HFFc6 (cell line): ENCODE measurements at places on chromosomes 11 and 22. TPM values are rescaled to one million over a fixed set of nuclear protein-coding genes. Genes with fewer than 3 reads are reported as not detected.

GRCh38 chr11:64048042-64048854, 12.5 kb downstream of the FLRT1 start:
- H3K27me3 ChIP-seq = peaks cover 9% of the 10 kb centered on the region
- no peak for DNase-seq
- no peaks in the 10 kb centered on the region for H3K36me3 ChIP-seq

DNA sequence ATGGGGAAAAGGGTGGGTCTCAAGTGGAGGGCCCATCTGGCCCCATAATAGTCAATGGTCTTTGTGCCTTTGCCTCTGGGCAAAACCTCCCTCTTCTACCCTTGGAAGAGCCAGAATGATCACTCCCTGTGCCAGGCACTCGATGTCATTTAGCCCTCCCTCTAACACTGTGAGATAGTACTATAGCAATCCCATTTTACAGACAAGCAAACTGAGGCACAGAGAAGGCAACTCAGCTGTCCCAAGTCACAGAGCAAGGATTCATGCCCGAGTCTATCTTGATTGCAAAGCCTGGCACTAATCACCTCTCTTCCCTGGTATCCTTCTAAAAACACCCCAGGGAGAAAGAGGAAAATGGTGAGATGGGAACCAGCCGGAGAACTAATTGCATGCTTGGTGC, 76.4 kb downstream of the TP53I11 start:
- no peaks in the 10 kb centered on the region for H3K36me3 ChIP-seq
- peaks cover 23% of the 10 kb centered on the region for H3K27me3 ChIP-seq
- H3K4me3 ChIP-seq = no peak overlapping the region
- H3K27ac ChIP-seq = no peak overlapping the region
- no peak for DNase-seq

GRCh38 chr11:64598106-64598796, 7.2 kb downstream of the SLC22A12 start:
- H3K4me1 ChIP-seq = no peaks in the 10 kb centered on the region
- H3K27me3 ChIP-seq = peaks cover 10% of the 10 kb centered on the region
- H3K27ac ChIP-seq = no peak overlapping the region
- DNase-seq = no peak
- no peaks in the 10 kb centered on the region for H3K36me3 ChIP-seq
- no peak overlapping the region for H3K4me3 ChIP-seq

GRCh38 chr22:47607486-47607885, 845.0 kb downstream of the TBC1D22A start:
- H3K4me3 ChIP-seq = no peak overlapping the region
- H3K36me3 ChIP-seq = peaks cover 8% of the 10 kb centered on the region; the same call in 1 of the 2 replicates
- no peak overlapping the region for H3K27ac ChIP-seq

DNA sequence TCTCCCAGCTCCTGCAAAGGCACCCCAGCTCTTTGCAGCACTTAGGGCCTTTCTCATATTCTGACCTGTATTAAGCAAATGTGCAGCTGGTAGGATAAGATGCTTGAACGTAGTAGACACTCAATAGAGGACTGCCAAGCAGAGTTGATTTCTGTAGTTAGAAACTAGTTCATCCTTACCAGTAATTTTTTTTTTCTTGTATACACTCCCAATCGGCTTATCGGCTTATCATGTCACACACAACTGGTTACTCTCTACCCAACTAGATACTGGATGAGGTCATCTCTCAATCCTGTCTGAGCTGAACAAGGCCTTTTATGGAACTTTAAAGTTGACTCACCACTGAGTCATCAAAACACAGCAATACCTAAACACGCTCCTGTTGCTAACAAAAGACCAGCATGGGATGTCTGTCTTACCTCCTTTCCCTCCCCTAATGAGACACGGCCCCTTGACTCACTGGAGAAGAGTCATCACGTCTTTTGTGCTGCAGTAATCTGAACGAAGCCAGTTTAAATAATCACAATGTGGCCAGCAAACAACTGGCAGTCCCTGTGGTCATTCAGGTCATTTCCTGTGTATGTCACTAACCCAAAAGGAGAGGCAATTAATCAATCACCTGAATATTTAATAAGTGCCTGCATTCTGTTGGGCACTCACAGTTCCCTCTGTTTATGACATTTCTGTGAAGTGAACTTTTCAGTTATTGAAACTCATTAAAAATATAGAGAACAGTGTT, 7.5 kb upstream of the WEE1 start:
- peak; percentile 100 for DNase-seq
- H3K27me3 ChIP-seq = peaks cover 4% of the 10 kb centered on the region; the same call in 1 of the 2 replicates
- H3K4me3 ChIP-seq = peak overlapping the region; percentile 81
- peaks cover 64% of the 10 kb centered on the region for H3K4me1 ChIP-seq
- peaks cover 16% of the 10 kb centered on the region for H3K36me3 ChIP-seq
- H3K27ac ChIP-seq = peak overlapping the region; percentile 100

- H3K4me3 ChIP-seq = no peak overlapping the region
- no peak overlapping the region for H3K27ac ChIP-seq
- peaks cover 26% of the 10 kb centered on the region for H3K4me1 ChIP-seq
- DNase-seq = no peak
- H3K36me3 ChIP-seq = peaks cover 19% of the 10 kb centered on the region
- H3K27me3 ChIP-seq = peaks cover 5% of the 10 kb centered on the region; the same call in 1 of the 2 replicates
Measured at GRCh38 chr11:10064828-10065227, 229.2 kb downstream of the SBF2 start.

DNA sequence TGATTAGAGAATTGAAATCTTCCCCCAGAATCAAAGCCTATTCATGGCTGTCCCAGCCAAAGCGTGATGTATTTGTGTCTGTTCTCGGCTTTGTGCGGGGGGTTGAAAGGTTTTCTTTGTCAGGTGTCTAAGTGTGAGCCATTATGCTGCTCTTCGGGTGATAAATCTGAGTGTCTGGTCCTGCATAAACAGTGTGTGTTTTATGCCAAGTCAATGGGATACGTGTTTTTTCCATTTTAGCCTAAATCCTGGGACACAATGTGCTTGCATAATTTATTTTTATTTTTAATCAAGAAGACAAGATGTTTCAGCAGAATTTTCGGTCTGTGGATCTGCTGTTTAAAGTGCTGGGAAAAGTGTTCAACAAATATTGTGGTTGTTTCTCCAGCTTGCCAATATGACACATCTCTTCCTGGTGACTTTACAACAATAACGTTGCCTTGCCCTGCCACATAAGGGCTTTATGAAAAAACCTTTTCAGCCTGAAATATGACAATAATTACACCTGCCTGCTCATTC, 267.8 kb downstream of the TBC1D22A start:
- no peaks in the 10 kb centered on the region for H3K36me3 ChIP-seq
- no peak overlapping the region for H3K4me3 ChIP-seq
- H3K27me3 ChIP-seq = peaks cover 2% of the 10 kb centered on the region; the same call in 1 of the 2 replicates
- H3K27ac ChIP-seq = no peak overlapping the region
- H3K4me1 ChIP-seq = peaks cover 7% of the 10 kb centered on the region; the same call in 1 of the 2 replicates

GRCh38 chr11:70233511-70233934, 30.4 kb downstream of the FADD start:
- DNase-seq = peak; percentile 88
- H3K4me3 ChIP-seq = no peak overlapping the region
- H3K27ac ChIP-seq = peak overlapping the region; percentile 58
- no peaks in the 10 kb centered on the region for H3K36me3 ChIP-seq

DNA sequence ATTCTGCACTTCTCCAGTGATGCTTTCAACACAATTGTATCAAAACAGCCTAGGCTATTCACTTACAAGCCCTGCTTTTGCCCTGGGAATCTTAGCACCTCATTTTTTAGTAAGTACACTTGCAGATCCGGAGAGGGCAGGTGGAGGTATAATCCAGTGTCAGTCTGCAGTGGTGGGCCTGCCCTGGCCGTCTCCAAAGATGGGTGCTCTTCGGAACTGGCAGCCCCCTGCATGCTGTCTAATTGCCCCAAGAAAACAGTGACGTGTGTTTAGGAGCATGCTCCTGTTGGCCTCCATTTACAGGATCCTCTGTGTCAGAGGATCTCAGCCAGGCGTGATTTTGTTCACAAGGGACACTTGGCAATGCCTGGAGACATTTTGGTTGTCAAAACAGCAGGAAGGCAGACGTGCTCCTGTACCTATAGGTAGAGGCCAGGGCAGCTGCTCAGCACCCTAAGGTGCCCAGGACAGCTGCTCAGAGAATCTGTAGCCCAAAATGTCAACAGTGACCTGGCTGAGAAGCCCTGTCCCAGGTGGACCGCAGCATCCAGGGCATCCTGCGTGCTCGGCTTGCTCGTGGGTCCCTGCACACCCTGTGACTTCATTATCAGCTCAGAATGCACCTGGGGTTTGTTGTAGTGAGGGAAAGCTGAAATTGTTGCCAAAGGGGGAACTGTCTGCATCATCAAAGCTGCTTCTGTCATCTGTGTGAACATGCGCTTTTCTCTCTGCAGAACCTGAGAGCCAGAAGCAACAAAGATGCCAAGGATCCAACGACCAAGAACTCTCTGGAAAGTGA, 90.7 kb downstream of the BCR start:
- H3K4me3 ChIP-seq = no peak overlapping the region
- no peaks in the 10 kb centered on the region for H3K4me1 ChIP-seq
- H3K27ac ChIP-seq = no peak overlapping the region
- no peaks in the 10 kb centered on the region for H3K27me3 ChIP-seq

GRCh38 chr11:57468276-57468675, 7.9 kb downstream of the RTN4RL2 start:
- no peak overlapping the region for H3K4me3 ChIP-seq
- no peak for DNase-seq
- H3K36me3 ChIP-seq = no peaks in the 10 kb centered on the region
- H3K27ac ChIP-seq = no peak overlapping the region
- no peaks in the 10 kb centered on the region for H3K4me1 ChIP-seq
- H3K27me3 ChIP-seq = peaks cover 38% of the 10 kb centered on the region

DNA sequence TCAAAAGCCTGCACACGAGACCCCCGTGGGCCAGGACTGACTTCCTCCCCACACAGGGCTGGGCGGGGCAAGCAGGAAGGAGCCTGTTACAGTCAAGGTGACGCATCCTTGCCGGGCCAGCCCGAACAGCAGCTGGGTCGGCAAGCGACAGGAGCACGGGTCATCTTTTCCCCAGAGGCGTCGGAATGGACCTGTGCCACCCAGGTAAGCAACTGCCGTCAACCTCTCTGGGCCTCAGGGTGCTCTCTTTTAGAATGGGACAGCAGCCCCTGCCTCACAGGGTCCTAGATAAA, at the start of gene CYTH4:
Gene CYTH4, plus strand, starts transcription at position 124 of the 293 bp plus-strand sequence. Its CDS starts 62 bp downstream, at position 186.
- peaks cover 25% of the 10 kb centered on the region for H3K4me1 ChIP-seq
- H3K27ac ChIP-seq = no peak within 1 kb of the TSS
- no peaks in the 10 kb centered on the region for H3K36me3 ChIP-seq
- no peak within 1 kb of the TSS for H3K4me3 ChIP-seq

- no peaks in the 10 kb centered on the region for H3K27me3 ChIP-seq
- H3K4me1 ChIP-seq = peaks cover 61% of the 10 kb centered on the region
- peak overlapping the region; percentile 64 for H3K27ac ChIP-seq
- peaks cover 7% of the 10 kb centered on the region; the same call in 1 of the 2 replicates for H3K36me3 ChIP-seq
- peak overlapping the region; percentile 53; the same call in 1 of the 2 replicates for H3K4me3 ChIP-seq
Measured at GRCh38 chr11:33413301-33413700, 156.1 kb downstream of the HIPK3 start.

- no peaks in the 10 kb centered on the region for H3K27me3 ChIP-seq
- no peak for DNase-seq
- no peak overlapping the region for H3K4me3 ChIP-seq
- H3K27ac ChIP-seq = no peak overlapping the region
- no peaks in the 10 kb centered on the region for H3K36me3 ChIP-seq
Measured at GRCh38 chr11:109604481-109605400, 182.8 kb downstream of the C11orf87 start.

GRCh38 chr11:61482513-61482912, 26.0 kb upstream of the LRRC10B start:
- H3K27me3 ChIP-seq = peaks cover 20% of the 10 kb centered on the region
- DNase-seq = peak; percentile 22
- H3K27ac ChIP-seq = no peak overlapping the region
- no peaks in the 10 kb centered on the region for H3K36me3 ChIP-seq

DNA sequence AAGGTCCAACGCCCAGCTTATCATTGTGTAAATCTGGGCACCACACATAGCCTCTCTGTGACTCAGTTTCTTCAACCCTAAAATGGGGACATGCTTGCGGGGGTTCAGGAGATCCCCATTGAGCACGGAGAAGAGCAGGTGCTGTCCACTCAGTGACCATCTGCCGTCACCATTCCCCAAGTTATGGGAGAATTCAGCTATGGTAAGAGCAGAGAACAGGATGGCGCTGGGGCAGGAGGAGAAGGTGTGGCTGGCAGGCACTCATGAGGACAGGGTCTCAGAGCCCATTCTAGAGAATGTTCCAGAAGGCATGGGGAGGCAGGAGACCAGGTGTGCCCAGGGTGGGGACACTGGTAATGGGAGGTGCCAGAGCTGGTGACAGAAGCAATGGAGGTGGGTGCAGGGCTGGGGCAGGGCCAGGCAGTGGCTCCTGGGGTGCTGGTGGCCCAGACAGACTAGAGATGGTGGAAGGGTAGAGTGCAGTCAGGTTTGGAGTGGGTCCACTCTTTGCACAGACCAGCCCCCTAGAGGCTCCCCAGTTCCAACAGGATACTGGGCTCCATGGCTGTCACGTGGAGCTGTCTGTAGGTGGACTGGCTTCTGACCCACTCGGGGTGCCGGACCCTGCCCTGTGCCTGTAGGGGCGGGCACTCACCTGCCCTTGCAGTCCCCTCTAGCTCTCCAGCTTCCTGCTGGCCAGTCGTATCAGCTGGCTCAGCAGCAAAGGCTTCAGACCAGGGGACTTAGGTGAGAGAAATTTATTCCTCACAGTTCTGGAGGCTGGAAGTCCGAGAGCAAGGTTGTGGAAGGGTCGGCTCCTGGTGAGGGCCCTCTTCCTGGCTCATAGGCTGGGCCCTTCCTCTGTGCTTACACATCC, 84.7 kb downstream of the CDKN1C start:
- no peaks in the 10 kb centered on the region for H3K36me3 ChIP-seq
- H3K4me1 ChIP-seq = no peaks in the 10 kb centered on the region
- DNase-seq = no peak
- H3K27ac ChIP-seq = no peak overlapping the region
- peaks cover 51% of the 10 kb centered on the region for H3K27me3 ChIP-seq

DNA sequence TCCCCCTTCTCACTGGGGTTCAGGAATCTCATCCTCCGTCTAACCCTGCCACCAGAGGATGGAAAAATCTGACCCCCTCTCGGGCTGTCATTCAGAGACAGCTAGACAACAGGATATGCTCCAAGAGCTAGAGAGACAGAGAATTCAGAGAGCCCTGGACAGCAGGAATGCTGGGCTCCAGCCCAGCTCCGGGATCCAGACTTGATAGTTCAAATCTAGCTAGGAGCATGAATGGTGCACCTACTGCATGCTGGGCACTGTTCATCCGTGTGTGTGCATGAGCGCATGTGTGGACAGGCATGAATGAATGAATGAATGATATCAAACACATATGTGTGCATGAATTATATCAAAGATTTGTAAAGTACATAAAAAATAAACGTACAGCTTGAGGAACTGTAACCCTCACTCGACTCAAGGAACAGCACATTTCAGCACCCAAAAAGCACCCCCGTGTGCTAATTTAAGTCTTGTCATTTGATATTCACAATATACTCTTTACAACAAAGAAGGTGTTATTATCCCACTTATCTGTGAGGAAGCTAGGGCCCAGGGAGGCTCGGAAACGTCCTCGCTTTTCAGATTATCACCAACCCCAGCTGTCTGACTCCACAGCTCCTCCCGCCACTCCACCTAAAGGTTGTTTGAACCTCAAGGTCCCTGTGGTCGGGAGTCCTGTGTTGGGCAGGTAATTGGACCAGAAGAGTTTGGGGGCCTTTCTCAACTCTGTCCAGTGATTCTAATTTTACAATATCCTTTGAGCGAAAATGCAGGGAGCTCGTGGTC, 640 bp upstream of the VSIG10L2 start:
- no peak overlapping the region for H3K4me3 ChIP-seq
- DNase-seq = no peak
- 0 out of 2 replicates have a peak, but pooled peaks cover 5% of the 10 kb centered on the region for H3K4me1 ChIP-seq
- H3K27me3 ChIP-seq = peaks cover 33% of the 10 kb centered on the region
- H3K27ac ChIP-seq = no peak overlapping the region

Gene FAM227A
- total RNA-seq = 0.72 to 1.2 TPM (median 0.78 TPM) in 3 replicates

Gene WBP2NL
- not detected in 3 replicates for total RNA-seq

Gene KCNJ11
- not detected in 3 replicates for total RNA-seq
